ENCODE measurements at places on chromosomes 2 and 18.

DNA sequence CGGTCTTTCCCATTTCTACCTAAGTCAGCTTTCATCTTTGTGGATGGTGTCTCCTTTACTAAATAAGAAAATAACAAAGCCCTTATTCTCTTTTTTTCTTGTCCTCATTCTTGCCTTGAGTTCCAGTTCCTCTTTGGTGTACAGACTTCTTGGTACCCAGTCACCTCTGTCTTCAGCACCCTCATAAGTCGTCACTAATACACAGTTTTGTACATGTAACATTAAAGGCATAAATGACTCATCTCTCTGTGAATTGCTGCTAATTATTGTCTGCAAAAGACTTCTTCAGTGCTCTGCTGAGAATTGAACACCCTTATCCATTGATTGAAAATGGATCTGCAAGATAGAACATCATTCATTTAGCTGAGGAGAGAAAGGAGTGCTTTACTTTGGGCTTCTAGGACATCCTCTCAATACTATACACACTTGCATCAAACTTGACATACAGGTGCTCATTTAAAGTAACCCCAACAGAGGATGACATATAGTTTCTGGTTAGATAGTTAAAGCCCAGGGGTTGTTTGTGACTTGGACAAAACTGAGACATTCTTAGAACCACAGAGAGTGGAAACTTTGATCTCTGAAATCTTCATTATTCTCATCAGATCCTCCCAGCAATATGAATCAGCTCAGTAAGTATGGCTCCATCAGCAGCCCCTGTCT lies 97.0 kb downstream of the XRCC5 start:
- DNase-seq = no peak

DNA sequence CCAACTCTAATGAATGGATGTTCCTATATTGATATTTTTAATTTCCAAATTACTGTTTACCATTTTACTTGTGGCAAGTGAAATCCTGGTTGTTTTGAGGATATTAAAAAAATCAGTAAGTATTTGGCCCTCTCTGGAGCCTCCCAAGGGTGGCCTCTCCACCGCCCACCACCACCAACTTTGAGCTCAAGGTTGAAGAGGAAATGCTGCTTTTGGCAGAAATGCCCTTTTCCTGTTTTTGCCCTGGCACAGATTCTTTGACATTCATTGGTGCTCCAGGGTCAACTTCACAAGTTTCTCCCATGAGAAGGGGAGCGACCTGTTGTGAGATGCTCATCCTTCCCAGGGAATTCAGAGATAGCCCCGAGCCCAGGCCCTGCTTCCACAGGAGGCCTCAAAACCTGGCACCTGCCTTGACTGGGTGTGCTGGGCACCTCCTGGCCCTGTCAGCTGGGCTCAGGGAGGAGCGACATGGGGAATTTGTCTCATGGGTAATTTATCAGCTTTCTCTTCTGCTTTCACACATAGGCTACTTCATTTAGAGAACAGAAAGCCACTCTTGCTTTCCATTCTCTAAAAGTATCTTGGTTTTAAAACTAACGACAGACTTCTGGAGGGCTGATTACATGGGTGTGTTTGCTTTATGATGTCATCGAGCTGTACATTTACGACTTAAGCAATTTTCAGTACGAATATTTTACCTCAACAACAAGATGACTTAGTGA lies 6.9 kb downstream of the CD8A start:
- no peak for DNase-seq

GRCh38 chr18:904218-905090 lies at the start of gene ADCYAP1:
TSS of gene ADCYAP1 (plus strand) at chr18:904871. CDS start at chr18:905387, 516 bp downstream.
- DNase-seq = no peak

DNA sequence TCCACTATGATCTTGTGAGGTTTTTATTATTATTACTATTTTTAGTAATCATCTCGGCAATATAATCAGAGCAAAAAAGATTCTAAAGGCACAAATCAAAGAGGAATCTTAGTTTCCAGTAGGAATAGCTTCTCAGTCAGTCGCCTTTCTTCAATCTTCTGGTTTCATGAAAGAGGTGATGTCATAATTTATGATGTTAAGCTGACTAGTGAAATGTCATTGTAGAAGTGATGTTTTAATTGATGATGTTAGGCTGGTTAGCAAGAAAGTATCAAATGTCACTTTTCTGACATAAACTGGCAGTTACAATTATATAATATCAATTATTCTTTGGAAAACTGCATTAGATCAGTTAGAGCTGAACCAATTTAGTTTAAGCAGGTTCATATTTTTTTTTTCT lies 476.7 kb upstream of the ETAA1 start:
- DNase-seq = no peak

GRCh38 chr2:234945339-234945873 lies 6.4 kb upstream of the SH3BP4 start:
- DNase-seq = no peak

DNA sequence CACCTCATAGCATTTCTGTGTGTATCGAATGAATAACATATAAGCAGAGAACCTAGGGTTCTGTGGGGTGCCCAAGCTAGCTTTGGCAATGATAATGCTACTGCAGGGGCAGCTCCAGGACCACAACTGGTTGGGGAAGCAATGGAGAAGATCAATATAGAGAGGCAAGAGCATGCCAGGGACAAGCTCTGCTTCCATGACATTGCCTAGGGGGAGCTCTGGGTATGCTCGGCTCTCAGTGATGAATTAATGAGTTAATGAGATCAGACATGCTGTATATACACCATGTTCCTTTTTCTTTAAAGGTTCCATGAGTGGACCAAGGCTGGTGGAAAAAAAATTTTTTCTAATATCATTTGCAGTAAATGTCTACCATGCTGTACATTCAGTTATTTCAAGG lies 618.4 kb downstream of the BCL11A start:
- no peak for DNase-seq
